NCI-H2081 (cell line): ENCODE measurements at places on chromosomes 16 and 17.
A peak's percentile ranks its signal among the peaks of the same experiment; 100 is the strongest.

- no peak for DNase-seq
Observed at GRCh38 chr16:49024896-49025295, 256.7 kb downstream of the CBLN1 start.

GRCh38 chr17:18356624-18357023 is 6.7 kb downstream of the SHMT1 start:
- no peak for DNase-seq

DNA sequence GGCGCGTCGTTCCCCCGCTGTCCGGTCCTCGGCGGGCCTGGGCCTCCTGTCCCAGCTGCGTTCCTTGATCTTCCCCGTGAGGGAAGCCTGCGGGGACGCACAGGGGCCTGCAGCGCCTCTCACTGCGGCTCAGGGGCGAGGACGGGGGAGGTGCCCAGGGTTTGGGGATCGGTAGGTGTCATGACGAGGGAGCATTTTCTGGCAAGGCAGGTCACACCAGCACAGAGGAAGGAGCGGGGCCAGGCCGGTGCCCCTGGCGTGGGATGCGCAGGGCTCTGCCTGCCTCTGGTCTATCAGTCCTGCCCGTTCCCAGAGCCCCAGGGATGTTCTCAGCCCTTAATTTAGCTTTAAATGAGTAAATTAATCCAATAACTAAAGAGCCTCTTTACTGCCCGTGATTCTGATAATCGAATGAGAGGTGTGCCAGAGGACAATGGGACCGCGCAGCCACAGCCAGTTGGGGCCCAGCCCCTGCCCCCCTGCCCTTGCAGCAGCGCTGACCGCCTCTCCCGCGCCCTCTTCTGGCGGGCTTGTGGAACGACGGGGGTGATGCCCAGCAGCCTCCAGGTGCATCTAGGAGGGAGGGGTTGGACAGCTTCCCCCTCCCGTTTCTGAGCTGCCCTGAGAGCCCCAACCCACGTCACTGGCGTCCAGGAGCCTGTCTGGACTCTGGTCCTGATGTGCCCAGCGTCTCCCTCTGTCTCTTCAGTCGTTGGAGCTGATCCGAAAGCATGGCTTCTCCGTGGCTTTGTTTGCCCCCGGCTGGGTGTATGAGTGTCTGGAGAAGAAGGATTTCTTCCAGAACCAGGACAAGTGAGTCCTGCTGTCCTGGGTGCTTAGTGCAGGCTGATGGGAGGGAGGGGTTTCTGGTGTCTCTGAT is 7.9 kb downstream of the ENGASE start:
- peak; percentile 42 for DNase-seq

DNA sequence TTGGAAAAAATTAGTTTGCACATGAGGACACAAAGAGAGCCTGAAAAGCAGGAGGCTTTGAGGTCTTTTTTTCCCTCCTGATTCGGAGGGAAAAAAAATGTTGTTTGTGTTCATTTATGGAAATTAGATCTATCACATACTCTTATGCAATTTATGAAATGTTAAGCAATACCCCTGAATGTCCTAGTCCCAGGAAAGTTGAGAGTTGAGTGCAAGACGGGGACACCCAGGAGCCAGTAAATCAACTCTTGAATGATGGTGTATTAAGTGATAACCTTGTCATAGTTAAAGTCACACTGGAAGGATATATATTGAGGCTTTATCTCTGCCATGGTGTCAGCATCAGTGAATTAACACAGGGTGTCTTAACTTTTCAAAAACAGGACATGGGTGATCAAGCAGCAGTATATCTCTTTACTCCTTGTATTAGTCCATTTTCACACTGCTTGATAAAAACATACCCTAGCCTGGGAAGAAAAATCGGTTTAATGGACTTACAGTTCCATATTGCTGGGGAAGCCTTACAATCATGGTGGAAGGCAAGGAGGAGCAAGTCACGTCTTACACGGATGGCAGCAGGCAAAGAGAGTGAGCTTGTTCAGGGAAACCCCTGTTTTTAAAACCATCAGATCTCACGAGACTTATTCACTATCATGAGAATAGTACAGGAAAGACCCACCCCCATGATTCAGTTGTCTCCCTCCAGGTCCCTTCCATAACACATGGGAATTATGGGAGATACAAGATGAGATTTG is 469.0 kb downstream of the MAF start:
- no peak for DNase-seq

DNA sequence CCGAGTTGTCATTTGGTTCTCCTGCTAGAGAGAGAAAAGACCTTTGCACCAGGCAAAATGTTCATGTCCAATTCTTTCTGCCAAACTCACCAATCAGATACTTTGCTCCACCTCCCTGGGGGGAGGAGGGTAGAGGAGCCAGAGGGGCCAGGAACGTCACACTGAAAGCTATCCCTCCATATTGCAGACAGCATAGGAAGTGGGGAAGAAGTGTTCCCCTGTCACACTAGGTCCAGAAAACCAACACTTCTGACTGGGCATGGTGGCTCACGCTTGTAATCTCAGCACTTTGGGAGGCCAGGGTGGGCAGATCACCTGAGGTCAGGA is 9.5 kb downstream of the HSD17B2 start:
- DNase-seq = no peak

- DNase-seq = no peak
Observed at GRCh38 chr17:8532021-8532420, 96.3 kb downstream of the NDEL1 start.

DNA sequence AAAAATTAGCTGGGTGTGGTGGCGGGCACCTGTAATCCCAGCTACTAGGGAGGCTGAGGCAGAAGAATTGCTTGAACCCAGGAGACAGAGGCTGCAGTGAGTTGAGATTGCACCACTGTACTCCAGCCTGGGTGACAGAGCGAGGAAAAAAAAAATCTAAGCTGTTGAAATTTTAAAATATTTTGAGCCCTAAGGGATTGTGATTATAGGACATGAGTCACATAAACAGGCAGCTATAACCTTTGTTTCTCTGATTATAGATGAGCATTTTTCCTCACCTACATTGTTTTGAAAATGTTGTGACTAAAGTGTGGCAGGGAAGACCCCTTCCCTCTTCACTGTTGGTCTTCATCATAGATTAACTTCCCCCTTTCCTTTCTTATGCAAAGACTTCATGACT is 135.5 kb downstream of the MGAT5B start:
- DNase-seq = no peak

DNA sequence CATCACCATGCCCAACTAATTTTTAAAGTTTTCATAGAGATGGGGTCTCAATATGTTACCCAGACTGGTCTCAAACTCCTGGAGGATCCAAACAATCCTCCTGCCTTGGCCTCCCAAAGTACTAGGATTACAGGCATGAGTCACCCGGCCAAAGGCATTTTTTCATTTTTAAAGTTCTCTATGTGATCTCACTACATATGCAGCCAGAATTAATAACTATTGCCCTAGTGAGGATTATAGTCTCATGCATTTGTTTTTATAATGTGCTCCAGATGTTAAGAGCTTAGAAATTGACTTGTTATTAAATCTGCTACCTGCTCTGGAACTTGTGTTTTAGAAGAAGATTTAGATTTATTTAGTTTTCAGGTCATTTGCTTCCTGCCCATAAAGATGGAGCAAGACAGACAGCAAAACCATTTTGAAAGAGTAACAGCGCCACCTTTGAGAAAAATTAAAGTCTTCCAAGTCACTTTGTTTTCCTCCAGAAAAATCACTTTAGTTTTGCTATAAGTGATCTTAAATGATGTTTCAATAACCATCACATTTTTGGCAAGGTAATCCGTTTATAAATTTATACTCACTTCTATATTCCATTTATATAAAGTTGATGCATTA is 79.5 kb downstream of the CA4 start:
- peak; percentile 43 for DNase-seq

- no peak for DNase-seq
Observed at GRCh38 chr17:17173921-17174320, 32.2 kb downstream of the PLD6 start.

GRCh38 chr17:40895106-40895730 is 10.2 kb upstream of the KRT20 start:
- DNase-seq = no peak

- no peak for DNase-seq
Observed at GRCh38 chr17:1168533-1169220, 11.1 kb downstream of the ABR start.

- DNase-seq = no peak
Observed at GRCh38 chr16:70586731-70587130, 59.6 kb upstream of the IL34 start.

GRCh38 chr16:82801361-82801760 is 174.6 kb downstream of the CDH13 start:
- no peak for DNase-seq

DNA sequence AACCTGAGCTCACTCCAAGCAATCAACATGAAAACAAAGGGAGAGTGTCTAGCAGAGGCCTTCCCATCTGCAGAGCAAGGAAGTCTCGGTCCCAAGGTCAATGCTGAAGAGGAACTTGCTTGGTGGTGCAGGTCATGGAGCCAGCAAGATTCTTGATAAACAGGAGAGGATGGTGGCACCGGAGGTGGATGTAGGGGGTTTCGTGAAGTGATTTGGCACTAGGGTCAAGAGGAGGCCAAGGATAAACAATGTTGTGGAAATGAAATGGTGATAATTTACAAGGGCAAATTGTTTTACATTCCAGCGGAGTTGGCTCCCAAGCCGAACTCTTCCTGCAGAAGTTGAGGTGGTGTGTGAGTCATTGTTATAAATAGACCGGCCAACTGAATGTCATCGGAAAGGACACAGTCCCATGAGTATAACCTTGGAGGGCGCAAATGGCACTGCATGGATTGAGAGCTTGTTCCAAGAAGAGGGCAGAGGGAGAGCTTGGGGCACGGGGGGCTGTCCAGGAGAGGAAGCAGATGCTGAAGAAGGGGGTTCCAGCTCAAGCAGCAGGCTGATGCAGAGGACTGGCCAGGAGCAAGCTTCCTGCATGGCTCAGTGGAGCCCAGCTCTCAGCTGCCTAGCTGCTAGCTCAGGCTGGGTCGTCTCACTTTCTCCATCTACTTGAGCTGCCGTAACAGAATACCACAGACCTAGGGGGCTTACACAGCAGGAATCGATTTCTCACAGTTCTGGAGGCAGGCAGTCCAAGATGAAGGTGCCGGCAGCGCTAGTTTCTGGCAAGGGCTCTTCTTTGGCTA is 136.6 kb downstream of the COPRS start:
- DNase-seq = no peak

DNA sequence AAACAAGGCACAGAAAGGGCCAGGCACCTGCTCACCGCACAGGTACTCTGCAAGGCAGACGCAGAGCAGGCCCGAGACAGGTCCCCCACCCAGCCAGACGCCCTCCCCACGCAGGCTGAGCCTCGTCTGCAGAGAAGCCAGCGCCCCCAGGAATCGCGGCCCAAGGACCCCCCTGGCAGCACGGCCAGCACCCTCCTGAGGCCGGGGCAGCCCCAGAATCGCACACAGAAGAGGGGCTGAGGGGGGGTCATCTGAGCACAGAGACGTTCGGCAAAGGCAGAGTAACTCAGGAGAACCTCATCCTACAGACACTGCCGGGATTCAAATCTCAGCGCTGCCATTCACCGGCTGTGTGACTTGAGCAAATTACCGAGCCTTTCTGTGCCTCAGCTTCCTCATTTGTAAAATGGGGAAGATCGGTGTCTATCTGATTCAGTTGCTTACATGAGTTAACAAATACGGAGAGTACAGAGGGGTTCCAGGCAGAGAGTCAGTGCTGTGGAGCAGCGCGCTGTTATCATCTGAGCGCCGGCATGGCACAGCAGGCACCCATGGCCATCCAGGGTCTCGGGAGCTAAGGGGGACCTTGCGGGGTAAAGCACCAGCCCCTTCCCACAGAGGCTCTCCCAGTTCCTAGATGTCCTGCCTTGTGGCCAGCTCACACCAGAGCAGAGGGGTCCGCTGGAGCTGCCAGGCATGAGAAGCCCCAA is 10.4 kb downstream of the EMC6 start:
- DNase-seq = no peak

- peak; percentile 11 for DNase-seq
Observed at GRCh38 chr16:75420987-75421819, 12.1 kb downstream of the CFDP1 start.

GRCh38 chr16:81374550-81374949 is 59.8 kb downstream of the GAN start:
- no peak for DNase-seq

DNA sequence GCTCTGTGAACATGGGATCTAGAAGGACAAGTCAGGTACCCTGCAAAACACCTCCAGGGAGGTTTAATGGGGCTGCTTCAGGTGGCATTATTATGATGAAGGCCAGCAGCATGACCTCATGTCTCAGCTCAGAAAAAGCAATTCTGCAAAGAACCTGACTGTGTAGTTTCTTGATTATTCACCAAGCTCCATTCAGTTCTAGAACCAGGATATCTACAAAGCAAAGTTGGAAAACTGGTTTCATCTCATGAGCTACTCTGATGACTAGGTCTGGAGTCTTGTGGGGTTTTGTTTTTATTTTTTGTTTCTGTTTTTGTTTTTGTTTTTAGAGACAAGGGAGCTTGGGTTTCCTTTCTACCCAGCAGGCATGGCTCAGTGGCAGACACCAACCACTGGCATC is 19.0 kb upstream of the LRRC37A3 start:
- no peak for DNase-seq

GRCh38 chr17:66290101-66290722 is 12.2 kb upstream of the PRKCA start:
- DNase-seq = peak; percentile 10

GRCh38 chr17:11996722-11997146 is 541 bp downstream of the ZNF18 start:
- DNase-seq = peak; percentile 19

- no peak for DNase-seq
Observed at GRCh38 chr17:75596320-75597087, 8.9 kb downstream of the MYO15B start.

DNA sequence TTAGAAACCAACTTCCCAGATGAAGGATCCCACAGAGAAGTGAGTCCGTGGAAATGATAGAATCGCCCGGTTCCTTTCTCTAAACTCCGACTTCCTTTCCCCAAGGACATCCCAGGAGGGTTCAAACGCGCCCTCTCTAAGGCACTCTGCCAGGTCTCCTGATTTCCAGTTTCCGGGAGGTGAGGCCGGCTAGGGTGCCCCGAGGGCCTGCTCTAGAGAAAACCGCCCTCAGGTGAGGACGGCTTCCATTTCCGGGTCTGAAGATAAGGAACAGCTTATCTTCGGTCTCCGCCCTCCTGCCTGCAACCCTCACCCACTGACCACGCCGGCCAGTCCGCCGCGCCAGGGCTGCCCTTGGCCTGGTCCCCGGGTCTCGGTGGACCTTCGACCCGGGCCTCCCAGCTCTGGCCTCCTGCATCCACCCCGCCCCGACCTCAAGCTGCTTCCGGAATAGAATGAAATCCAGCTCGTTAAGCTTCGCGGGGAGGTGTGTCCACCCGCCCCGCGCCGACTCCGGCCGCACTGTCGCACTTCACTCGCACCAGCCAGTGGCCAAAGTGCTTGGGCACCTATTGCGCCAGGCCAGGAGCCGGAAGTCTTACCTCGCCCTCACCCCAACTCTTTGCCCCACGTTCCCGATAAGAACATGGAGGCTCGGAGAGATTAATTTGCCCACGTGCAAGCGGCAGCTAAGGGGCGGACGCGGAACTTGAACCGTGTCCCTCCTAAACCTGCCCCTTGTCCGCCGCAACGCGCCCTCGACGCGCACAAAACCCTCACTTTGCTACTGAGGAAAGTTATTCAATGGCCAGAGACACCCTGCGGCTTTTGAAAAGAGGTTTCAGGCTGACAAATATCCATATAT is 836 bp upstream of the MMP15 start:
- DNase-seq = no peak

GRCh38 chr17:42001729-42002128 is 15.5 kb downstream of the DNAJC7 start:
- DNase-seq = no peak

GRCh38 chr16:2835638-2836493 is 5.8 kb downstream of the ZG16B start:
- DNase-seq = no peak
